ENCODE measurements at places on chromosomes 5 and 9. TPM values are rescaled to one million over a fixed set of nuclear protein-coding genes. Genes with fewer than 3 reads are reported as not detected.

Gene OBP2B
- not detected for total RNA-seq

Gene TRPM6
- 0.17 TPM for total RNA-seq

Gene C6
- not detected for total RNA-seq

Gene SARDH
- 15.6 TPM for total RNA-seq

DNA sequence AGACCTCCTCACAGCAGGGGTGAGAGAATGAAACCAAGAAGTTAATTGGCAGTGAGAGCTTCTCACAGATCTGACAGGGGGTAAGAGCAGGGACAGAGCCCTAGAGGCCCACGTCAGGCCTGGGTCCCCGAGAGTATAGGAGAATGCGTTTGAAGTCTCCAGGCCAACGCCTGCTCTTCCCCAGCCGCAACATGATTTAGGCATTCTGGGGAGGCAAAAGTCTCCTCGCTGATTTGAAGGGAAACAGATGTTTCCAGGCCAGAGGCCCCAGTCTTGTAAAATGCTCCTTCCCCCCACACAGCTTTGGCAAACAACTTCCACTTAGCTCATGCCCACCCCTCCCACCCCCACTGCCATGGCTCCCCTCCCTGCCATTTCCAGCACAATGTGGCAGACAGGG is 239.2 kb upstream of the TRIM32 start:
- DNase-seq: no peak
- no peaks in the 10 kb centered on the region for H3K4me1 ChIP-seq
- no peak overlapping the region for H3K27ac ChIP-seq
- H3K27me3 ChIP-seq: no peaks in the 10 kb centered on the region

DNA sequence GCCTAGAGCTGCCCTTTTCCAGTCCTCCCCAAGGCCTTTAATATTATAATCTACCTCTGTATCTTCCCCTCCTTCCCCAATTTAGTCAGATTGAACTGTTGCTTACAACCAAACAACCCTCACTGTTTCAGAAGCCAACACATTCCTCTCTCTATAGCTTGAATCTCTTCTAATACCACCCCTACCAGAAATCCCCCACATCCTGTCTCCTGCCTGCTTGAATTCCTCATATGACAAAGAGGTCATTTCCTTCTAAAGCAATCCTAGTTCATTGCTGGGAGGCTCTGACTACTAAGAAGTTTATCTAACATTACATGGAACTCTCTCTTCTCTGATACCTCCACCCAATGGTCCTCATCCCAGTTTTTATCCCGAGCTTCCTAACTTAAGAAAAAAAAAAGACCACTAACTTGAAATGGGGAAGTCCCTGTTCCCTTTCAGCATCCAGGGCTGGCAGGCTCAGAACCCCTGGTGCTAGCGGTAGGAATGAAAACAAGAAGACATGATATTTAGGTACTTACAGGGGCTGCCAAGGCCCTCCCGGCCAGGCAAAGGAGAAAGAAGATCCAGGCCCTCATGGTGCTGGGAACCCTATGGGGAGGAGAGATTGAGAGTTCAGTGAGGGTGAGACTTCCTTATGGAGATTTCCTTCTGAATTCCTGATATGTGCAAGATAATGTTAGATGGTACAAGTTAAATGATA is 11.0 kb downstream of the SPARC start:
- no peak overlapping the region for H3K4me3 ChIP-seq

DNA sequence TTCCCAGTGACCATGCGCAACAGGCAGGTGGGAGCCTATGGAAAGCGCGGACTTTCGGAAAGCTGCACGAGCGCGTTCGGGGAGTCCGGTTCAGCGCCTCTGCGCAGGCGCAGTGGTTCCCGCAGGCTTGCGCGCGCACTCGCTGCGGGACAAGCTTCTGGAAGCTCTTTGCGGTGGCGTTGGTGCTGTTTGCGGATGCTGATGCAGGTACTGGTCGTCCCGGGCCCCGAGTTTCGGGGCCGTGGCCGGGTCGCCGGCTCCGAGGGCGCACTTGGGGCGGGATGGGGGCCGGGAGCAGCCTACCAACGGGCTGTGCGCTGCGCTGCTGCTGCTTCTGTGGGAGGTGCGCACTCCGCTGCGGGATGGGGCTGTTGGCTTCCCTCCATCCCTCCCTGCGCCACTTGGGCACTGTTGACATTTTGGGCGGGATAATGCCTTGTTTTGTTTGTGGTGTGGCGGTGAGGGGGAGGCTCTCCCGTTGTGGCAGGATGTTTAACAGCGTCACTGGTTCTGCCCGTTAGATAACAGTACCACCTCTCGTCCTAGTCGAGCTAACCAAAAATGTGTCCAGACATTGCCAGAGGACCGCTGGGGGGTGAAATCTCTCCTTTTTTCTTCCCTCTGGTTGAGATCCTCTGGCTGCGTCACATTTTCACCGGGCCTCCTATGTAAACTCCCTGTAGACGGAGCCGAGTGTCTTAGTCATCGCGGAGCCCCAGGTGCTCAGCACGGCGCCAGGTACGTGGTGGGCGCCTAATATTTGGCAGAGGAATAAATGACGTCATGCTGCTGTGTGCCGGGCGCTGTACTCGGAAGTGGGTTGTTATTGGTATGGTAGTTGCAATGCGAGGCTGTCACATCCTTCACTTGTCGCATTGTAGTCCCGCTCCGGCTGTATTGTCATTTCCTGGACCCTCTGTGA is at the start of gene ZNF483:
TSS of gene ZNF483 (plus strand) at position 124 of the 922 bp plus-strand sequence. CDS start 2,217 bp downstream, outside the sequence.
- no peaks in the 10 kb centered on the region for H3K27me3 ChIP-seq
- peaks cover 10% of the 10 kb centered on the region for H3K36me3 ChIP-seq

DNA sequence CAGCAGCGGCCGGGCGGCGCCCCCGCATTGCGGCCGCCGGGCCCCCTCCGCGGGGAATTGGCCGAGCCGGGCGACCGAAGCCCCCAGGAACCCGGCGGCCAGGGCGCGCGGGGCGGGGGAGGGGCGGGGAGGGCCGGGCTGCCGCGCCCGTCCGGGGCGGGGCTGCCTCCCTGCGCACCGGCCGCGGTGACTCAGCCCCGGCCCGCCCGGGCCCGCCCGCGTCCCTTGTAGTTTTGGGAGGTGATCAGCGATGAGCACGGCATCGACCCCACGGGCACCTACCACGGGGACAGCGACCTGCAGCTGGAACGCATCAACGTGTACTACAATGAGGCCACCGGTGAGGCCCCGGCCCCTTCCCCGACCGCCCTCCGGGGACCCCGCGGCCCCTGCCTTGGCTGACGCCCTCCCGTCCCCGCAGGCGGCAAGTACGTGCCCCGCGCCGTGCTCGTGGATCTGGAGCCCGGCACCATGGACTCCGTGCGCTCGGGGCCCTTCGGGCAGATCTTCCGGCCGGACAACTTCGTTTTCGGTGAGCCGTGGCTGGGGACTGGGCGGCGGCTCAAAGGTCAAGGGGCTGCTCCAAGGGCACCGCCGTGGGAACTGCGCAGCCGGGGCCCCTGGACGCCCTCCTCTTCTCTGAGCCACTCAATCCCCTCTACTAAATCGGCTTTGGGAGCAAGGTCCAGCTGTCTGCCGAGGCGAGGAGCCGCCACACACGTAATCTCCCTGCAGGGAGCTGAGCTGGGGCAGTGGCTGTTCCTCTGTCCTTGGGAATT is 592 bp downstream of the TUBB4B start:
- no peak for DNase-seq
- no peaks in the 10 kb centered on the region for H3K27me3 ChIP-seq
- peaks cover 5% of the 10 kb centered on the region for H3K36me3 ChIP-seq
- H3K4me1 ChIP-seq: peaks cover 48% of the 10 kb centered on the region

Data from CD4-positive, CD25-positive, alpha-beta regulatory T cell (primary cell).